Camera-type eye (tissue), 1 donor: ENCODE measurements at places on chromosomes 2 and 18. TPM values are rescaled to one million over a fixed set of nuclear protein-coding genes. Genes with fewer than 3 reads are reported as not detected.

Gene TMEFF2
- 12.6 TPM for total RNA-seq

Gene CHST9
- 3.8 TPM for total RNA-seq

Gene SULT1C2
- 3.9 TPM for total RNA-seq

Gene EVA1A
- 13.2 TPM for total RNA-seq

Gene TEX261
- total RNA-seq, result 94.7 TPM

Gene B3GNT2
- total RNA-seq, result 21.9 TPM

Gene NDC80
- 10.5 TPM for total RNA-seq

Gene LBH
- total RNA-seq, result 127 TPM

Gene MTCL1
- total RNA-seq, result 26.9 TPM

Gene SERPINB2
- total RNA-seq, result 2.0 TPM

Gene TTR
- total RNA-seq, result 86.6 TPM

Gene SLC30A3
- 0.27 TPM for total RNA-seq

Gene TSHZ1
- total RNA-seq, result 17.5 TPM

Gene NOP58
- 127 TPM for total RNA-seq

Gene RUFY4
- total RNA-seq, result not detected

Gene MERTK
- 12.6 TPM for total RNA-seq

Gene SETBP1
- 52.0 TPM for total RNA-seq

Gene GYPC
- 29.0 TPM for total RNA-seq

Gene RBBP8
- 24.2 TPM for total RNA-seq

Gene SALL3
- 15.2 TPM for total RNA-seq

Gene GALNT13
- 82.7 TPM for total RNA-seq

Gene VWA3B
- not detected for total RNA-seq

Gene NTSR2
- 0.44 TPM for total RNA-seq

Gene SAG
- 16.7 TPM for total RNA-seq

Gene LBX2
- total RNA-seq, result not detected

Gene CD8B2
- total RNA-seq, result 0.11 TPM

Gene SERPINB10
- 1.3 TPM for total RNA-seq
